Substantia nigra (tissue), 51 donors: ENCODE measurements at places on chromosomes 1 and 21.

DNA sequence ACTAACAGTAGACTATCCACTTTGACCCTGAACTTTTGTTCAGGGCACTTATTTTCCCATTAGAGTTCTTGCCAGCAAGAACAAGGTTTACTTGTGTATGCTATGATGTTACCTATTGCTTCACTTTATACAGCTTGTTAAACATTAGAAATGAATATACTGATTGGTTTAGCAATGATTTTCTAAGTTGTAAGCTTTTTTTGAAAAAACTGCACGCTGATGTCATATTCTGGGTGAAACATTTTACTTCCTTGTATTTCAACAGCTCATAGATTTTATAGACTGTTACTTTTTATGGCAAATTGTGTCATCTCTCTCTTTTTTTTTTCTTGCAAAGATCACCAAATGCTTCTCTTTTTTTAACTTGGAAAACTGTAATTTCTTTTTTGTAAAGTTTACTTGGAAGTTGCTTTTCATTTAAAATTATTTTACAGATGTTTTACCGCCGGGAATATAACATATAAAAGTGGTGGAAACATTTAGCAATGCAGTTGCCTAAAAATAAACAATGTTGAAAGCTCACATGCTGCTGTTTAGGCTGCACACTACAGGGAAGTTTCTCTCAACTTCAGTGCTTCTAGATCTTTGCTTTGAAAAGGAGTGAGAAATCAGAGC, 215.3 kb upstream of the NFIA start:
- DNase-seq = no peak

DNA sequence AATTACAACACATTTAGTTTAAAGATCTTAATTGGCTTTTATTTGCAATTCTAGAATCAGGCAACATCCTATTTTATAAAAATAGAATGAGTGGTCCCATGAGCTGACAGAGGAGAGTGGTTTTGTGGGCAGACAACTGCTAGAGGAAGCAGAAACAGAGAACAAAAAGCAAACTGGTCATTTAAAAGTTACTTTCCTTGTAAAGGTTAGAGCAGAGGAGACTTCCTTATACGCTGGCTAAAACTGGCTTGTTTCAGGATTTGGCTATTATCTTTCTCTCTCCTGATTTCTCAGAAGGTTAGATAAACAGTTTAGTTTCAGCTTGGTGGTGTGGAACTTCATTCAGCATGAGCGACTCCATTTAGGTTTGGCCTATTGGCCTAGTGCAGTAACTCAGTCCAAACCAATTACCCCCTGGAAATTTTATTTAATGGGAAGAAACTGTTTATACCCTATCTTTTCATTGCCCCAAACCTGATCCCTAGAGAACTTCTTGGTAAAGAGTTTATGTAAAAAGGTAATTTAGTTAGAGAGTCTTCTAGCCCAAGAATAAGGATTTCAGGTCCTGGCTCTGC, 32.2 kb upstream of the IL20 start:
- no peak for DNase-seq

DNA sequence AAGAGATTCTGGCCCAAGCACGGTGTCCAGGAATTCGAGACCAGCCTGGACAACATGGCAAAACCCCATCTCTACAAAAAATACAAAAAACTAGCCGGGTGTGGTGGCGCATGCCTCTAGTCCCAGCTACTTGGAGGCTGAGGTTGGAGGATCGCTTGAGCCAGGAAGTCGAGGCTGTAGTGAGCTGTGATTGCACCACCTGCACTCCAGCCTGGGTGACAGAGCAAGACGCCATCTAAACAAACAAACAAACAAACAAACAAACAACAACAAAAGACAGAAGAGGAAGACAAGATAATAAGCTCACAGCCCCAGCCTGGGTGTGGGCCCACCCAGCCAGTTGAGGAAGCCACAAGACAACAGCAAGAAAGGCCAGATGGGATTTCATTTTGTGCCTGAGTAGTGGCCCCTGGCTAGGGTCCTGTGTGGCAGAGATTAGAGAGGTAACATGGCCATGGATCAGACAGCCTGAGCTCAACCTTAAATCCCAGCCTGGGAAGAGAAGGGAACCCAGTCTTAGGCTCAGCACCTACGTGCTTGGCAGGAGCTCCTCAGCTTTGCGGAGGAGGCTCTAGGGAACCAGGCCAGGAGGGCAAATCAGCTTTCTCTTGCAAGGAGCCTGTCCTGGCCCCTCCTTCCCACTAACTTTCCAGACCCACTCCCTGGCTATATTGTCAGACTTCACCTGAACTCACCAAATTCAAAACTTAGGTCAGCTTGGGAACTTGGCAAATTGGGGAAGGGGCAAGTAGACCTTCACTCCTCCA, 4.9 kb upstream of the BEST4 start:
- DNase-seq = no peak

DNA sequence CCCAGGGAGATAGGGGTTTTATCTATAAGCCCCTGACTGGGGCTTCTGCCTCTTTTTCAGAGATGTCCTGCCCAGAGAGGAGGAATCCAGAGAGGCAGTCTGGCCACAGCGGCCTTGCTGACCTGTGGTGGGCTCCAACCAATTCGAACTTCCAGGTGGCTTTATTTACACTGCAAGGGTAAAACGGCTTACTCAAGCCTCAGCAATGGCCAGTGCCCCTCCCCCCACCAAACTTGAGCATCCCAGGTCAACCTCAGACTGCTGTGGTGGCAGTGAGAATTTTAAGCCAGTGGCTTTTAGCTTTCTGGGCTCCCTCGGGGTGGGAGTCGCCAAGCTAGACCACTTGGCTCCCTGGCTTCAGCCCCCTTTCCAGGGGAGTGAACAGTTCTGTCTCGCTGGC, 384.0 kb upstream of the BEND5 start:
- no peak for DNase-seq

DNA sequence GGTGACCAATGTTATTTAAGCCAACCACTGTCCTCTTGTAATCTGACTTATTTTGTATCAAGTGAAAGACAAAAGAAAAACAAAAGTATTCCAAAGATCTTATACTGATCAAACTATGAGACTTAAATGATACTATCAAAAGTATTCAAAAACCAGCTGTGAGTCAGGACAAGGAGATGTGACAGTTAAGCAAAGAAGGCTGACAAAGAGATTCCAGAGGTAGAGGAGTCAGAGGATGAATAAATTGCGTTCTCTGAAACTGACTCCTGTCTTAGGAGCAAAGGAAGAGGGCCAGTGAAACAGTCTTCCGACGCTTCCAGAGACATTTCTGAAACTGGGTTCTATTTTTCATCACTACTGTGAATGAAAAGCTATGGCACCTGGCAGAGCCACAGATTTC, 20.9 kb downstream of the TMEM50B start:
- no peak for DNase-seq

DNA sequence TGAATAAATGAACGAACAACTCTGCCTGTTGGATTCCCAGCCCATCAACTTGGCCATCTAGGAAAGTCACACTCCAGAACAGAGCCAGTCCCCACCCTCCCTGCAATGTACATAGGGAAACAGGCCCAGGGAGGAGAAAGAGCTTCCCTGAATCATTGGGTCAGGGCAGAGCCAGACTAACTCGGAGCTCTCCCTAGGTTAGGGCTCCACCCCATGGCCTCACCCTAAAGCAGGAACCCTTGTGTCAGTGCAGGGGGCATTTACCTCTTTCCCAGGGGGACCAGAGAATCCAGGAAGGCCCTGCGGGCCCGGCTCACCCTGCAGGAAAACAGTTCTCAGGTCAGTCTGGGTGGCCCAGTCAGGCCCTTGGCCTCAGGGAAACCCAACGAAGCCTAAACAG, 11.6 kb downstream of the COL9A2 start:
- DNase-seq = no peak

GRCh38 chr21:33495743-33496142, 4.2 kb upstream of the DNAJC28 start:
- no peak for DNase-seq

GRCh38 chr1:225845571-225846259, 35.8 kb downstream of the EPHX1 start:
- no peak for DNase-seq

GRCh38 chr21:36867291-36867905, 99.1 kb downstream of the HLCS start:
- DNase-seq = no peak

- DNase-seq = no peak
Observed at GRCh38 chr1:9538669-9539164, 548 bp upstream of the SLC25A33 start.

DNA sequence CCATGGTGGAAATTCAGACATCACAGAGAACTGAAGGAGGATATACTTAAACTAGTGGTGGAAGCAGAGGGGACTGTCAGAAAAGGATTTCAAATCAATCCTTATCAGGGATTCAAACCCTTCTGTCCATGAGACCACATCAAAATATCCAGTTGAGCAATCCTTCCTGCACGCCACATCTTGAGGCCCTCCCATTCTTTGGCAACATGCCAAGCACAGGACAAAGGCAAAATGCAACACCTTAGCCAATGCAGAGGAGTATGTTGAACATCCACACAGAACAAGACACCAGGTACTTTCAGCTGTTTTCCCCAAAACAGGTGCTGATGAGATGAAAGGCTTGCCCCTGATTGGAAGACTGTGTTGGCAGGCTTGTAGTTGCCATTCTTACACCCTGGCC, 81.8 kb upstream of the PLXNA2 start:
- DNase-seq = no peak

DNA sequence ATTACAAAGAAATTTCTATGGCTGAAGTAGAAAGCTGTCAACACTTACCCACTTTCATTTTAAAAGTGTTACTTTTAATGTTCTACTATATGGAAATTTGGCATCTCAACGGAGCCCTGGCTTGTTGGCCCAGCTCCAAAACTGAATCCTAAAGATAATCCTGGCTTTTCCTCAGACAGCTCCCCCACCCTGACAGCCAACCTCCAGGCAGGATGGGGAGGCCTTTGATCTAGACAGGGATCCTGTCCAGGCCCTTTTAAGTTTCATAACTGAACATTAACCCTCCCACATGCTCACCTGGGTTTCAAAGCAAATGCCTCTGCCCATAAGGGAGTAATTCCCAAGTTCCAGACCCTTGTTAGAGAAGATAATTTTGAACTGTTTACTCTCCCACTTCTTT, 99.3 kb upstream of the RALGPS2 start:
- DNase-seq = no peak

GRCh38 chr1:117046781-117047180, 13.3 kb upstream of the TTF2 start:
- no peak for DNase-seq

GRCh38 chr1:89279011-89279466, 6.4 kb upstream of the GBP5 start:
- DNase-seq = no peak

GRCh38 chr1:8241417-8242014, 76.4 kb upstream of the SLC45A1 start:
- no peak for DNase-seq

DNA sequence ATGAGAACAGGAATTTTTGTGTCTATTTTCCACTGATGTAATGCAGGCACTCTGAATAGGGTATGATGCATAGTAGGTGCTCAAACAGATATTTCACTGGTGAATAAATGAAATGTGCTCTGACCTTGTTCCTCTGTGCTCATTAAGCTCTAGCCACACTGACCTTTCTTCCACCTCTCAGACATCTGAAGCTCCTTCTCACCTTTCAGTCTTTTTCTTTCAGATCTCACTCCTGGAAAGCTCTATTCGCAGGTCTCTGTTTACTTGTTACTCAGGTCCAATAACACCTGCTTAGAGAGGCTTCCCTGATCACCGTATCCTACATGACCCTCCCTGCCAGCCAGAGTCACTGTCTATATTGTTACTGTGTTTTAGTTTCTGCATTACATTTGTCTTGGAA, 59.2 kb upstream of the IVNS1ABP start:
- DNase-seq = no peak

DNA sequence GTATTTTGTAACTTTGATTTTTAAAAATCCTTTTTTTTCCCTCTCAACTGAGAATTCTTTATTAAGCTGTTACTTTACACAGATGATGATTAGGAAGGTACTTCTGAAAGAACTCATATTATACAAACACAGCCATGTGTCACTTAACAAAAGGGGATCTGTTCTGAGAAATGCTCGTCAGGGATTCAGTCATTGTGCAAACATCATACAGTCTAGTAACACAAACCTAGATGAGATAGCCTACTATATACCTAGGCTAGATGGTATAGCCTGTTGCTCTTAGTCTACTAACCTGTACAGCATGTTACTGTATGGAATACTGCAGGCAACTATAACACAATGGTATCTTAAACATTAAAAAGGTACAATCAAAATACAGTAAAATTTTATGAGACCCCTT, 24.9 kb downstream of the AHCTF1 start:
- no peak for DNase-seq

GRCh38 chr1:4149831-4150230, 249.8 kb upstream of the C1orf174 start:
- no peak for DNase-seq

GRCh38 chr1:191405417-191405816, 752.8 kb upstream of the RGS18 start:
- no peak for DNase-seq

DNA sequence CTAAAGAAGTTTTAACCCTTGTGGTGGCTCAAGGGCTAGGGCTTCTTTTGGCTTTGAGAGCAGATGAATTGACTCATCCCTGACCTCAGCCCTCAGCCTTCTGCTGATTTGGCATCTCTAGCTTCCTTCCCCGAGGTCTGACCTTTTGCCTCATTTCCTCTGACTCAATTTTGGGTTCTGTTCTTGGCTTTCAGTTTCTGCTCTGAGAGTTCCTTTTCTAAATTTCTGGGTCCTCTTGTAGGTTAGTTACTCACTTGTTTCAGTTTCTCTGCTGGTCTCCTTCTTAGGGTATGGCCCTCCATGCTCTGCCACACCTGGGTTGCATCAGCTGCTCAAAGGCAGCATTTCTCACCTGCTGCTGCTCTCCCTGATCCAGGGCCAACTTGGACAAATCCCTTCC, 19.4 kb downstream of the PDE4B start:
- DNase-seq = no peak

DNA sequence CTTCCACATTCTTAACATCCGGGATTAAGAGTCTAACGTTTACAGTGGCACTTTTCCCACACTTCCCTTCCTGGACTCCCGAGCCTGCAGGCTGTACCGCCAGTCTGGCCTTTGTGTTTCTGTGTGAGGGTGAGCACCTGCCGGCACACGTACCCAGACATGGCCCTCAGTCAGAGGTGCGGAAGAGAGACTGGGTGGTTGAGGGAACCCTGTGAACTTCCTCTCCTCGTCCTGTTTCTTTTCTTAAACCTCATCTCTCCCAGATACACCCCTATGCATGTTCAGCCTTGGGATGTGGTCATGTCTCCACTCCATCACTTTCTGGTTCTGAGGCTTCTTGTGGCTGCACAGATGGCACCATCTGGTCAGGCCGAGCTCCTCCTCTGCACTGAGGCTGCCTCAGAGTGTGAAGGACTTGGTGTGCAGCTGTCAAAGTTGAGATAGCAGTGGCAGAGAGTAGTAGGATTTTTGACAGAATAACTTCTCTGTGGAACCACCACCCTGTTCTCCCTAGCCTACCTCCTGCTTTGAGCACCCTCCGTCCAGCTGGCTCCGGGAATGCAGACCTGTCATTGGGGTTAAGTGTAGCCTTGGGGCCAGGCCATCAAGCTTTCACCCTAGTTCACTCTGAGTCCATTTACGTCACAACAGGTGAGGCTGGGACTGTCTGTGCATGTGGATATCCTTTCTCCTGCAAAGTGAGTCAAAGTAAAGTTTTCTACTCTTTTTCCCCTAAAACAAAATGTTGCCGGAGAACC, 31.4 kb downstream of the VASH2 start:
- no peak for DNase-seq
